Lung microvascular endothelial cell (primary cell): ENCODE measurements at places on chromosomes 7 and 10.

DNA sequence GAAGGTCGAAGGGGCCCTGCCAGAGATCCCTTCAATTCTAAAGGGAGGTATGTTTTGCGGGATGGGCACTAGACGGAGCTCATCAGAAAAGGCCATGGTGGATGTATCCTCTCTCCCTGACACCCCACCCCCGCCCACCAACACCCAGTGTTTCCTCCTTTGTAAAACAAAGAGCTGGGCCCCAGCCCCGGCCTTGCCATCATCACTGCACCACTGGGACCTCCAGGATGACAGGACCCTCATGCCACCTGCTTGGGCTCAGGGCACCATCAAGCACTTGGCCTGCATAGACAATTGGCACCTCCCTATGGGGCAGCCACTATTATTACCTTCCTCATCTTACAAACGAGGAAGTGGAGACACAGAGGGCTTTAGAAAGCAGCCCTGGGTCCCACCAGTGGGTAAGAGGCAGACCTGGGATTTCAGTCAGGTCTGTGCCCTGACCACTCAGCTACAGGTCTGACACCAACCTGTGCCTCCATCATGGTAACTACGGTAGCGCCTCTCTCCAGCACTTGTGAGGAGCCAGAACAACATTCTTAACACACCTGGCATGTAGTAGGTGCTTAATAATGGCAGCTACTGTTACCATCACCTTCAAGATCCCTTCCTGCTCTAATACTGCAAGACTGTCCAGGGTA lies 2.0 kb downstream of the CALML3 start:
- DNase-seq: no peak

DNA sequence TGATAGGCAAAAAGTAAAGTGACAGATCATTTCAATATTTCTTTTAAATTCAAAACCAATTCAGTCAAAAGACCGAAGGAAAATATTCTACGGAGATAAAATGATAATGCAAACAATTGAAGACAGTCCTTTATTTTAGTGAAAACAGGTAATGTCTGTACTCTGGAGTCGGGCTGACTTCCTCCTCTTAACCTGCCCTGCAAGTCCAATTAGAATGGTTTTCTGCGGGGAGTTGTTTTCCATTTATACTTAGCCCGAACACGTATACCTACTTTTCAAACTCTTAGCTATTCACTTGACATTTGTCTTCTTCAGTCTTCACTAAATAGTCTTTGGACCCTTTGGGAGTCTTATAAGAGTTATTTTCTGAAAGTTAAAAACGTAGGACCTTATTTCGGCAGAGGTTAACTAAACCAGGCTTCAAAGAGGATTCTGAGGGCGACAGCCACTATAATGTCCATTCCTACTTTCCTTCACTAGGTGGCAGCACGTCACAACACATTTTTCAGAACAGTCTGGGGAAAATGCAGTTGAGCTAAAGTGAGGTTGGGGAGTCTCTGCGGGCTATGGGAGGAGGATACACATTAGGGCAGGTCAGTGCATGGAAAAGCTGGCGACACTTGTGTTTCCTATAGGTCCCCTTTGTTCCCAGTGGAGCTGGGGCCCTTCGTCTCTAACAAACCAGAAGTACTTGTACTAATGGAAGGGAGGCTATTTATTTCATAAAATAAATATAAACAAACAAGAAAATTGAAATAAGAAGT lies 472.0 kb downstream of the KCNMA1 start:
- DNase-seq: peak; percentile 74

GRCh38 chr10:132728741-132729140 lies 57.2 kb downstream of the NKX6-2 start:
- DNase-seq: no peak

DNA sequence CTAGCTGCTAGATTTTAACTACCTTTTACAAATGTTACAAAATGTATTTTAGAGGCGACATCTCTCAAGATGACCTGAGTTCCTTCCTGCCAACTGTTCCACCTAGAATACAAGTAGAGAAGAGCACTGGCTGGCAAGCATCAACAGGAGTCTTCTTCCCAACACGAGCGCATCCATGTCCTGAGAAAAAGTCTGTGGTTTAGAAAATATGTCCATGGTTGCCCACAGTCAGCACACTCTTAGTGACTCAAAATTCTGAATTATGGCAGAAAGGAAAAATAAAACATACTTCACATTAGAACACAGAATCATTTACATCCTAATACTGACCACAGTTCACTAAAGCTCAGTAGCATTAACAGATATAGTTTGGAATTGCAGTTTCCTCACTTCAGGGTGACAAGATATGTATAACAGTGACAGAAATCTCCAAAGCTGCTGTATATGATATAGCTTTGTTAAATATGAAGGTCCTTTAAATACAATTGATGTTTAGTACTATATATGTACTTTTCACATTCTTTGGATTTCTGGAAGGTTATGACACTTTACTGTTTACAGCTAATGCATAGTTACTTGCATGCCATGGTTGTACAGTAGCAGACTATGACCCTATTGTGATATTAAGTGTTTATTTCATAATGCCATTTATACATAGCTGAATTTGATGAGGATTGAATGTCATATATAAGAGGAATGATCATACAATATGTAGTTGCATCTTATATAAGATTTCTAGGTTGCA lies 327.1 kb downstream of the GFRA1 start:
- no peak for DNase-seq

DNA sequence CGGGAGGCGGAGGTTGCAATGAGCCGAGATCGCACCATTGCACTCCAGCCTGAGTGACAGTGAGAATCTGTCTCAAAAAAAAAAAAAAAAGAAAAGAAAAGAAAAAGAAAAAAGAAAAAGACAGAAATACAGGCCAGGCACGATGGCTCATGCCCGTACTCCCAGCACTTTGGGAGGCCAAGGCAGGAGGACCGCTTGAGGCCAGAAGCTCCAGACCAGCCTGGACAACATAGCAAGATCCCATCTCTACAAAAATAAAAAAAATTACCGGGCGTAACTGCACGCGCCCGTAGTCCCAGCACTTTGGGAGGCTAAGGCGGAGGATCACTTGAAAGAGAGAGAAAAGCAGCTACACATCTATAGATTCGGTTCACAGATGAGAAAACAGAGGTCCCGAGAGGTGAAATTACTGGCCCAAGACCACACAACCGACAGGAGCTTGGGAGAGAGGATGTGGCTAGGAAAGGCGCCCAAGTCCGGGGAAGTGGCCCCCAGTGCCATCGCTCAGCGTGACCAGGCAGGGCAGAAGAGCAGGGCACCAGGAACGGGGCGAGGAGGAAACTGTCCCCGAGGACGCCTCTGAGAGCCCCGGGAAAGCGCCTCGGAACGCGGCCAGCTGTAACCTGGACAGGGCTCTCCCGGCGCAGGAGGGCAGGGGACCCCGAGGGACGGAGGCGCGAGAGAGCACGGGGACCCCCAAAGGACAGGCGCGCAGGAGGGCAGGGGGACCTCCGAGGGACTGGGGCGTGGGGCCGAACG lies 612 bp downstream of the SNX8 start:
- peak; percentile 29 for DNase-seq

DNA sequence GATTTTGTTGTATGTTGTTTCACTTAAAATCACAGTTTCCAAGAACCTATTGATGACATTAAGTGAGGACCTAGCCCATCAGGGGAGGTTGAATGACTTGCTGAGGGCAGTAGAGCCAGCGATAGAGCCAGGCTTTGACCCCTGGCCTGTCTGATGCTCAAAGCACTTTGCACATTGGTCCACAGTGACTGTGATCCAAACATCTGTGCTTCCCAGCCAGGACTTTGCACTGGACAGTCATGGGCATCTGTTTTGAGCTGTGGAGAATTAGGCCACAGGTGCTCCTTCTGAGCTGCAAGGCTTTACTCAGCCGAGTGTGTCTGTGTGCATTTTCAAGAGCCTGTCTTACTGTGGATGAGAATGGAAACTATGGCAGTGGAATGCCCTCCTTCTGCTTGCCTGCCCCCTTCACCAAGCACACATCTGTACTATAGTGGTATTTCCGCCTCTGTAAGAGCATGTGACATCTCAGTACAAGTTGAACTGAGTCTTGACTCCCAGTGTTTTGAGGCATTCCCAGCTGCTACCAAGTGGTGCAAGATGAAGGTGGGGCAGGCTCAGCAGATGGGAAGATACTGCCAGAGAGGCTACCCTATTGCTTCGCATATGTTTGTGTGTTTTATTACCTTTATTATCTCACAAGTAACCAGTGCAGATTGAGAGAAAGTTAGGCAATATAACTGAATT lies 72.7 kb upstream of the AOAH start:
- DNase-seq: no peak

- DNase-seq: no peak
These were observed 105.5 kb downstream of the WNT2 start for GRCh38 chr7:117217106-117218035.

- DNase-seq: no peak
These were observed 18.7 kb upstream of the SLF2 start for GRCh38 chr10:100894033-100894432.

DNA sequence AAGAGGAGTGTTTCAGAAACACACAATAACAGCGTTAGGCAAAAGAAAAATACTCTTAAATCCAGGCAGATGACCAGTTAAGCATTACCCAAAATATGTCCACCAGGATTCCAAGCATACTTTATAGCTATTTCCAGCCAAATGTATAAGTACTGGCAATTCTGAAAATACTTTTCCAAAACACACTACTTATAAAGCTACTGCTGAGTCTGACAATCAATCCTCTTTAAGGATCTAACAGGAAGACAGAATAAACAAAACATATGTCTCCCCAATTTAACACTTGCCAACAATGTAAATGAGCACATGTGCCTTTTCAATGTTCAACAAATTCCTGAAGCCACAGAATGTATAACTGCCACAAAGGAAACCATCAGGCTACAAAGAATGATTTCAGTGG lies 370.9 kb downstream of the SORCS1 start:
- no peak for DNase-seq

DNA sequence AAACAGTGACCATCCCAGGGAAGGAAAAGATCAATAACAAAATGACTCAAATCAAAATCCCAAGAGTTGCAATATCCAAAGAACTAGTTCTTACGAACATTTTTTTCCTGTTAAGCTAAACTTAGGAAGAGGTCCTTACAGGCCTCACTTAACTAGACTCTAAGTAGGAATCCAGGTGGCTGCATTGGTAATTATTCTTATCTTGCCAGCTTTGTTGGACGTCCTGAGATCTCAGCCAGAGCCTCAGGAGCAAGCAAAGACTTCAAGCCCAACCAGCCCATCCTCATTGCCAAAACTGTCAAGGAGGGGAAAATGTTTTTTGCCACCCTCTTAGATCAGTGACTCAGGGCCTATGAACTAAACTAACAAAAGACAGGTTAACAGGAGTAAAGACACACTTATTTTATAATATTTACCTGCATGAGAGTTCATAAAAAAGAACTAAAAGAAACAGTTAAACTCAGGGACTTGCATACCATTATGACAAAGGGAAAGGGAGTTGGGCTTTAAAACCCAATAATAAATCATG lies 18.3 kb upstream of the PPP1R9A start:
- DNase-seq: no peak

GRCh38 chr10:121296881-121297585 lies 301.2 kb downstream of the FGFR2 start:
- no peak for DNase-seq

DNA sequence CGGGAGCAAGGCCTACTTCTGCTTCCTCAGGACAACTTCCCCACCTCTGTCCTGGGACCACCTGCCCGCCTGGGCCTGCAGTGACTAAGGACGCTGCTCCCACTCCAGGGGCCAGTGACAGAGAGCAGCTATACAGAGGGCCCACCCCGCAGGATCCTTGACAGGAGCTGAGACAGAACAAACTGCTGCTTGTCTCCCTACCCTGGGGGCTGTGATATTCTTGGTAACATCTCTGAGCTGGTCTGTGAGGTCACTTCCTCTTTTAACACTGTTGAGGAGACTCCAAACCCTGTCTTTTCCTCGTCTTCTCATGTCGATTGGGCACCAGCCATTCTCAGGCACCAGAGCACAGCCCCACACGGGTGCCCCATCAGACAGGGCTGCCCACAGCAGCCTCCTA lies 6.9 kb upstream of the MRPS24 start:
- no peak for DNase-seq

DNA sequence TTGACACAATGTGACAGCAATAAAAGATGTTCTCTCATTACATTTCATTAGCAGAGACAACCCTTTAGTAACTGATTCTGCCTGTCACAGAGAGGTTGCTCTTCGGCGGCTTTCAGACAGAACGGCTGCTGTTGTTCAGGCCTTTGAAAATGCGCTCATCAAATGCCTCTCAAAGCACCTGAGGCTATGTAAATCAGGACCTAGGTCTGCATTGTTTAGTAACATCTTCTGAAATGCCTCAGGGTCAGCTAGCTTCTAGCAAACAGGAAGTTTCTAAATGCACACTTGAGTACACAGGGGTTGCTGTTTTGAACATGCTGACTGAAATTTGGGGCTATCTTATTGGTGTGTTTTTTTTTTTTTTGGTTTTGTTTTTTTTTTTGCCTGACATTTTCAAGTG lies 143.3 kb upstream of the DKK1 start:
- no peak for DNase-seq

DNA sequence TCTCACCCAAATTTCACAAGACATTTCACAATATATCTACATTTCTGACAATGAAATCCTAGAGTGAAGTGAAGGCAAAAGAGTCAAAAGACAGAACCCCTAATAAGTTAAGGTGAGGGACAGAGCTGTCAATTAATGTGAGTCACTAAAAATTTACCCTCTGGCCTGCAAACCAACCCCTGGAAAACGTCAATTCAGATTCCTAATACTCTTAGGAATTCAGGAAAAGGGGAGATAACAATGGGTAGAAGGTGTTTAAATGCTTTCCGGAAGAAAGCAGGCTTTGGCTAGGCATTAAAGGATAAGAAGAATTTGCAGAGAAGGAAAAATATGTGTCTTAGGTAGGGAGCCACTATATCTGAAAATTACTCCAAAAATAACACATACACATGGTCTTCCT lies 299.6 kb downstream of the INHBA start:
- DNase-seq: no peak

GRCh38 chr10:110274072-110274627 lies 30.6 kb downstream of the SMNDC1 start:
- no peak for DNase-seq

GRCh38 chr10:1212571-1213141 lies 156.5 kb downstream of the WDR37 start:
- no peak for DNase-seq

- DNase-seq: peak; percentile 23
These were observed 118.0 kb downstream of the OTUD1 start for GRCh38 chr10:23556727-23557440.

DNA sequence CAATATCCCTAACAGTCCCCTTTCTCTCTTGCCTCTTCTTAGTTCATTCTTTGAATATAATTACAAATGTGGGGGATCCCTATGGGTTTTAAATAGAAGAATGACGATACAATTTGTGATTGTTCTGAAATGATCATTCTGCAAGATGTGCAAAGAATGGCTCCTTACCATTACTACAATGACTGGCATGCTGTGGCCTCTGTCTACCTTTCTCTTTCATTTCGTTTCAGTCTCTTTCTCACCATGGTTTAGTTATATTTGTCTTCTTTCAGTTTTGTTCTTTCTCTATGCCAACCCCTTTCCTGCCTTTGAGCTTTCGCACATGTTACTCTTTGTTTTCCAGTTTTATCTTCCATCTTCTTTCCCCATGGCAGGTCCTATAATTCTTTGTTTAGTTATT lies 176.5 kb downstream of the SUGCT start:
- DNase-seq: no peak
